ENCODE measurements at places on chromosomes 7 and 10. TPM values are rescaled to one million over a fixed set of nuclear protein-coding genes. Genes with fewer than 3 reads are reported as not detected.

GRCh38 chr7:141436575-141437075, 114.6 kb upstream of the AGK start:
- DNase-seq = no peak

DNA sequence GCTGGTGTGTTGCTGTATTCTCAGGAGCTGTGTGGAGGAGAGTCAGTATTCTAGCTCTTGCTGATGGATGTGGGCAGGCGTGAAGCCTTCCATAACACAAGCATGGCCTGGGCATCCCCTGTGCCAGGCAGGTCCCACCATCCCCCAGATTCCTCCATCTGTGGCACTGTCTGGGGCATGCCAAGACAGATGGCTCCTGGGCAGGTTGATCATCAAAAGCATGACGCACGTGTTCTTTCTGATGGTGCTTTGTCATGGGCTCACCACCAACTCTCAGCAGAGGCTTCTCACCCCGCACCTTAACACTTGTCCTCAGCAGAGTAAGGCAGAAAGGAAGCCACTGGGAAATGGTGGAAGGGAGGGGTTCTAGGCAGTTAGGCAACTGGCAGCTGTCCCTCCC, 364.3 kb downstream of the PLXNA4 start:
- DNase-seq = no peak

DNA sequence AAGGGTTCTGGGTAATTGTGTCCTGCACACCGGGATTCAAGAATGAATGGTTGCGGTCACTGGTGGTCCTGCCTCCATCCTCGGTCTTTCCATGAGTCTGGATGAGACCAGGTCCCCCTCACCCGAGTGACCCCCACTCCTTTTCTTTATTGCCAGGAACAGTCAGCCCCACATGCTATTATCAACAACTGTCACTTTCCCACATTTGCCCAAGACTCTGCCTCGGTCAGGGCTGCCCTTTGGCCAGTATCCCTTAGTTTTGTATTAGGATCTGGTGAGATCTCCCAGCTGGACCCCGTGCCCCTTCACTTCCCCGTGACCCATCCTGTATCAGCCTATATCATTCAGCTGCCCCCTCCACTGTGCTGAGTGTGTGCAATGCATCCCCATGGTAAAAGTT, 288.3 kb downstream of the ADARB2 start:
- DNase-seq = no peak

DNA sequence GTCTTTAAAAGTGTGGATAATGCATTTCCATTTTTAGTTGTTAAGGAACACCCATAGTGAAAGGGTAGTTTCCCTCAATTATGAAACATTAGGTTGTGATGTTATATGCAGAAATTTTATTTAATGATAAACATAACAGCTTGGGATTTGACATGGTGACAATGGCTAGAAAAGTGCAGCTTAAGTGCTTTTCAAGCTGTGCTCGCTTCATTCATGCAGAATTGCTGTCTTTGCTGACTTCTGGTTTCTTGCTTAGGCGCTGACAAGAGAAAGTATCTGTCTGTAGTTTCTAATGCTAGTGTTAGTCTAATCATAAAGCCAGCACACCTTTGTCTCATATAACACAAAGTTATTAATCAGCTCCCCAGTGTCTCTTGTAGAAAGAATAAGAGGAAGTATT, 170.0 kb downstream of the ARL5B start:
- DNase-seq = no peak

DNA sequence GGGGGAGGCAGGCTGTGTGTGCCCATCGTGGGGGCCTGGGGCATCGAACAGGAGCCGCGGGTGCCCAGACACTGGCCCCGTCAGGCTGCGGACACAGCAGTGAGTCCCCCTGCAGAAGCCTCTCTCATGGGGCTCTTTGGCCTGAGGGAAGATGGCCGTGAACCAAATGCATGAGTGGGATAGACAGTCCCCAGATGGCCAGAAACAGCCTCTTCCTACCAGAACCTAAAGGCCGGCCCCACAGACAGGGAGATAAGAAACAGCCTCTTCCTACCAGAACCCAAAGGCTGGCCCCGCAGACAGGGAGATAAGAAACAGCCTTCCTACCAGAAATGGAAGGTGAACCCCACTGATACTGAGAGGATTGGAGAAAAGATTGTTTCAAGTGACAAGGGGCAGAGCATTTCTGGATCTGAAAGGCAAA, 16.6 kb downstream of the IDI2 start:
- no peak for DNase-seq

DNA sequence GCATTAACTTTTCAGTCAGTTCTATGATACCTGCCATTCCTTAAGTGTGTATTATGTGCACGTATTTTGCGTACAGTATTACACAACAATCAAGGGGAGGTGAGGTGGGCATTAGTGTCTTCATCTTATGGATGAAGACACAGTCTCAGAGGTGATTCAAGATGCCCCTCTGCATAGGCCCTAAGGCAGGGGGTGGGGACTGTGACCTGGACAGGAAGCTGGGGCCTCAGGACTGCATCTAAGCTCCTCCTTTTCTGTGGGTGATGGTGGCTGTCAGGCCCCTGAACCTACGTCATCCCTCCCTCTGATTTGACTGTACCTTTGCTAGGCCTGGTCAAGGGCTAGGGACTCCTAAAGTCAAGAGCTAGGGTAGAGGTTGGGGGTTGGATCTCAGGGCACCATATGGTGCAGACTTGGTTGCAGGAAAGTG, 38.9 kb downstream of the HK1 start:
- DNase-seq = no peak

DNA sequence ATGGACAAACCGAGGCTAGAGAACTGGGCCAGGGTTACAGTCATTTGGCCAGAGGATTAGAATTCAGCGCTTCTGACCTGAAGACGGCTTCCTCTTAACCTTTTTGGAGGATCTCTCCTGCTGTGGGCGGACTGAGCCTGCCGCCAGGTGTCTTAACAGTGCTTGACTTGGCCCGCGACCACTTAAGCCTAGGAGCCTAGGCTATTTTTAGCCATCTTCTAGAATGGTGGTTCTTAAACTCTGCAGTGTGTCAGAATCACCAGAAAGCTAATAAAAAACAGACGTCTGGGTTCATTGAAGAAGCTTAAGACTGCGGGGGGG, 722 bp downstream of the MDH2 start:
- DNase-seq = no peak

GRCh38 chr7:17600340-17600752, 301.9 kb downstream of the AHR start:
- no peak for DNase-seq

DNA sequence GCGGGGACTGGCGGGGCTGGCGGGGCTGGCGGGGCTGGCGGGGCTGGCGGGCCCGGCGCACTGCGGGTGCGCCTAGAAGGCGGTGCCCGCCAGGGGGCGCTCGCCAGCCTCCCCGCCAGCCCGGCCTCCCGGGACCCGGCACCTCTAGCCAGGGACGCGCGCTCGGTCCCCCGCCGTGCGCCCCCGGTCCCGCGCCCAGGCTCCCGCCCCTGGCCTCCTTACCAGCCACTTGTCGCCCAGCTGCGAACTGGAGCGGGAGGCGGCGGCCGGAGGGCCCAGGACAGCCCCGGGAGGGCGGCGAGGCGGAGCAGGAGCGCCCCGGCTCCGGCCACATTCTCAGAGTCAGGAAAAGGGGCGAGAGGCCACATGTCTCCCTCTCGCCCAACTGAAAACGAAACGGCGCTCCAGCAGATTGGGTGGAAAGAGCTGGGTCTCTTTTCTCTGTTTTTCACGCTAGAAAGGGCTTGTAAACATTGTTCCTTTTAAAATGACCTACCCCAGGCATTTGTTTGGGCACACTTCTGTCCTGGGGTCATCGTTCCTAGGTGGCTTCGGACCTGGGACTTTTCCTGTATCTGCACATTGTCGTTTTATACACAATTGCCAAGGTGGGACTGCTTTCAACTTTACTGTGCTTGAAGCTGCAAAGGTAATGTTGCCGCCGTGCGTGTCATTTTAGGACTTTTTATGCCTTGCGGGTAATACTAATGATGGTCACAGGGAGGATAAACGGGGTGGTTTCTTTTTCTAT, 378 bp upstream of the PRKCQ start:
- DNase-seq = peak; percentile 49

DNA sequence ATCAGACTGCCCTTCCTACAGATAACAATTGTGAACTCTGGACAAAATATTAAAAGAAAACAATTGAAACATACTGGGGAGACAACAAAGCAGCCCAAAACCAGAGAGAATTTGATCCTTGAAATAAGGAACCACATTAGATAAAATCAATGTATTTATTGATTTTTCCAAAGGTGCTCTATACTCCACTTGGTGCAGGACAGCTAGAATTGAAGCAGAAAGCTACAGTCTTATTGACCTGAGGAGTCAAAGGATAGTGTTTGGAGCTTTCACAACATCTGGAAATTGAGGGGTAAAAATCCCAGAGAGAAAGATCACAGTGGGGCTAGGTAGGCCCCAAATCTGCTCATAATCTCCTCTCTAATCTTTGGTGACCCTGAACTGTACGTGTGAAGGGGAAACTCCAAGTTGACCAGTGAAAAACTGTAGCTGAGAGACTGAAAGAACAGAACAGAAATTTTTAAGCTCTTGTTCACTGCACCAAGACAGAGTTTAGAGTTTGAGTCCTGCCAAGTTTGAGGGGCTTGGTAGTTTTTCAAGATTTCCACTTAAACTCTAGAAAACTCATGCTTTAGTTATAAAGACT, 70.2 kb downstream of the SAMD9 start:
- DNase-seq = no peak

DNA sequence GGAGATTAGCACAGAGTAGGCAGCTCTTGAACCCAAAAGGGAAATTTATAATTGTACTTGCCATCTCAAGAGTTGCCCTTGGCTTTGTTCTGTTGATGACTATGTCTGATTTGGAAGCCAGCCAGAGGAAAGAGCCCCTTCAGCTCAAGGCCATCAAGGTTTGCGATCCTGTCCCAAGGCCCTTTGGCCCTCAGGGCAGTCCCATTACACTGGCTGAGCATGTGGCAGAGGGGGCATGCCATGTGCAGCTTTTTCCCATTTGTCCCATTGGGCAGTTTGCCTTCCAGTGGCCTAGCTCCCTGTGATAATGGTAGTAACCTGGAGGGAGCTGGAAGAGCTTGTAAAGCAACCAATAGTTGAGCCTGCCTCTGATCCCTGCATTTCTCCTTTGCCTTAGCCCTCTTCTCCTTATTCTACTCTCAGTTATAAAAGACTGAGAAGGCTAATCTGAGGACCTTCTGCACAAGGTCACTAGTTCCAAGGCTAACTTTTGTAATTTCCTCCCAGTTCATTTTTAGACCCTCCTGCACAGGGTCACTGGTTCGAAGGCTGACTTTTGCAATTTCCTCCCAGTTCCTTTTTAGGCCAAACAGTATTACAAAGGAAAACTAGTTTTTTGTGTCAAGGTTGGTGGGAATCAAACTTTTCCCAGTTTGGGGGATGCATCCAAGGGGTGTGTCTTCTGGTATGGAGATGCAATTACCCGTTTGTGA, 31.0 kb upstream of the ARHGAP12 start:
- DNase-seq = no peak

GRCh38 chr10:63553031-63553430, 31.8 kb downstream of the REEP3 start:
- no peak for DNase-seq

- peak; percentile 33 for DNase-seq
Observed at GRCh38 chr7:4882169-4883032, 1.1 kb downstream of the RADIL start.

DNA sequence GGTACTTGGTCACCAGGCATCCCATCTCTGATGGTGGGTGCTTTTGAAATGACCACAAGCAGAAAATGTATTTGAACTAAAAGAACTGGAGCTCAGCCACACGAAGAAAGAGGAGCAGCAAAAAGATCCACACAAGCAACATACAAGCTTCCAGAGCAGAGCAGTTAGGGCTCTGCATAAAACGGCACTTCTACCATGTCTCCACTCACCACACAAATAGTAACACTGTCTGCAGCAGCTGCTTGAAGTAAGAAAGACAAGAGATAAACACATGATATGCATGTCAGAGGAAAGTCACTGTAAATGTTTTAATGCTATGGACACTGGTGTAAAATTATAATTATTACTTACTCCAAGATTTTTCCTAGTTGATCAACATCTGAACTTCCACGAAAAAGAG, 32.5 kb upstream of the FAM133B start:
- no peak for DNase-seq

- DNase-seq = no peak
Observed at GRCh38 chr10:75466886-75467285, 35.5 kb downstream of the LRMDA start.

DNA sequence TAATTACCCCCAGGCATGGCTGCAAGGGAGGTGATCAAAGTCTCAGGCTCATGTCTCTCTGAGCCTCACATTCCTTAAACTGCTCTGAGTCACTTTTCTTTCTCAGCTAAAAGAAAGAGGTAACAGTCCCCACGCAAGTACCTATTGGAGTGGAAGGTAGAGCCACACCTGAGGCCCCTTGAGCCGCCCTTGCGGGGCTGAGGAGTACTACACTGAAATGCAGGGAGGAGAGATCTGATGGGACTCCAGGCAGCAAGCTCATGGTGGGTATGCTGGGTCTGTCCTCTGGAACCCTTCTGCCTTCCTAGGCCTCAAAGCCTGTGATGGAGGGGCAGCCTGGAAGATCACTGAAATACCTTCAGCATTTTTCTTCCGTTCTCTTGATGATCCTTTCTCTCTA, 960.0 kb downstream of the DNAJB9 start:
- no peak for DNase-seq

GRCh38 chr7:108839076-108839475, 269.4 kb downstream of the DNAJB9 start:
- DNase-seq = no peak

DNA sequence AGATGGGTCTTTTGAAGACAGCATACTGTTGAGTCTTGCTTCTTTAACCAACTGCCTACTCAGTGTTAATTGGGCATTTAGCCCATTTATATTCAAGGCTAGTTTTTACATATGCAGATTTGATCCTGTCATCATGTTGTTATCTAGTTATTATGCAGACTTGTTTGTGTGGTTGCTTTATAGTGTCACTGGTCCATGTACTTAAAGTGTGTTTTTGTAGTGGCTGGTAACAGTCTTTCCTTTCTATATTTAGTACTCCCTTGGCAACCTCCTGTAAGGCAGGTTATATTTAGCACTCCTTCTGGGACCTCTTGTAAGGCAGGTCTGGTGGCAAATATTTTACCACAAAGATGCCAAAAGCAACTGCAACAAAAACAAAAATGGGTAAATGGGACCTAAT, 66.7 kb downstream of the TES start:
- DNase-seq = no peak

GRCh38 chr10:70319183-70319582, 35.4 kb upstream of the NPFFR1 start:
- no peak for DNase-seq

GRCh38 chr7:151265351-151265931, 16.9 kb upstream of the SMARCD3 start:
- DNase-seq = no peak

GPR15LG gene
- total RNA-seq = 0.32 TPM

PTPN20 gene
- total RNA-seq = 3.1 TPM

CPEB3 gene
- 9.7 TPM for total RNA-seq

AQP1 gene
- total RNA-seq = 995 TPM

CTAGE15 gene
- total RNA-seq = 0.63 TPM

AGR3 gene
- 50.9 TPM for total RNA-seq

TAS2R41 gene
- total RNA-seq = not detected

TAS2R60 gene
- not detected for total RNA-seq

ANKRD61 gene
- not detected for total RNA-seq

HDAC9 gene
- 13.5 TPM for total RNA-seq

CHPF2 gene
- 52.3 TPM for total RNA-seq

NEURL1 gene
- 4.9 TPM for total RNA-seq

MPP7 gene
- total RNA-seq = 47.5 TPM

CPED1 gene
- total RNA-seq = 58.6 TPM
